ENCODE measurements at places on chromosomes 12 and 14. TPM values are rescaled to one million over a fixed set of nuclear protein-coding genes. Genes with fewer than 3 reads are reported as not detected.

GRCh38 chr12:130818635-130819576 lies 20.1 kb downstream of the STX2 start:
- peak; percentile 68 for DNase-seq

GRCh38 chr12:110280392-110280778 lies 662 bp upstream of the ATP2A2 start:
- peak; percentile 55 for DNase-seq

Gene PELI2
- polyA plus RNA-seq, result 3.7 TPM

DNA sequence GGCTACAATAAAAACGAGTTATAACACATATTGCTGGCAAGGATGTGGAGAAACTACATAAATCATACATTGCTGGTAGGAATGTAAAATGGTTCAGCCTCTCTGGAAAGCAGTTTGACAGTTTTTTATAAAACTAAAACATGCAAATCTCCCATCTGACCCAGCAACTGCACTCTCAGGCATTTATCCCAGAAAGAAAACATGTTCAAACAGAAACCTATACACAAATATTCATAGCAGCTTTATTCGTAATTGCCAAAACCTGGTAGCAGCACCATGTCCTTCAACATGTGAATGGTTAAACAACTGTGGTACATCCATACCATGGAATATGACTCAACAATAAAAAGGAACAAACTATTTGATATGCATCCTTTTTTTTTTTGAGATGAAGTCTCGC lies 10.1 kb upstream of the TMCC3 start:
- DNase-seq, result no peak

DNA sequence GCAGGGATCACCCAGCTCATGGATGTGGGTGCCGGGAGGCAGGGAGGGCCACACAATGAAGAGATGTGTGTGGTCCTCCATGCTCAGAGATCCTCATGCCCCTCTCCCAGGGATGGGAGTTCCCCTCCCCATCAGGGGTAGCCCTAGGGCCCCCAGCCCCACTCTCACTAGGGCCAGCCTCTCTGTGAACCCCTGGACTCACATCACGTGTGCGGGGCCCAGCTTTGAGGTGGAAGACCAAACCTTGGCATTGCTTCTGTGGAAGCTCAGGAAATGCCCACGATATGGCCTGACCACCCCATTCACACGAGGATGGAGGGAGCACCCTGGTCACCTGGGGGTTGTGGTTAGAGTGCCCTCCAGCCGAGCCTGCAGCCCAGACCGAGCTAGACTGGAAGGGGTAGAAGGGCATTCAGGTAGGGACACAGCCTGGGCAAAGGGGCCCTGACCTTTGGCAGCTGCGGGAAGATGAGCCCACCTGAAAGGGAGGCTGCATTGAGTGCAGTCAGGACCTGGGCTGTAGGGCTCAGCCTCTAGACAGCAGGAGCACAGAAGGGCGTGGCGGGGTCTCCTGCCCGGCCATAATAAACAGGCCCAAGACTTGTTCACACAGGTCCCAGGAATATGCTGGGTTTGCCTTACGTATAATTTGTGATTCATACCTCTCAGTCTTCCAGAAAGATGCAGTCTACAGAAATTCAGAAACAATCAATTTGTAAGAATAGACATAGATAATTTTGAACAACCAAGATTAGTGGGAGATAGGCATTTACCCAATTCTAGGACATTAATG lies 34.8 kb upstream of the RCOR1 start:
- DNase-seq, result no peak

GRCh38 chr14:61372842-61373555 lies 51.6 kb downstream of the PRKCH start:
- DNase-seq, result no peak

- no peak for DNase-seq
Measured at GRCh38 chr12:6189028-6189427, 11.2 kb upstream of the CD9 start.

Data from immature natural killer cell (primary cell).